ENCODE measurements at places on chromosomes 2 and 18.

GRCh38 chr2:177771191-177771590, 301.4 kb downstream of the PDE11A start:
- no peak for DNase-seq

DNA sequence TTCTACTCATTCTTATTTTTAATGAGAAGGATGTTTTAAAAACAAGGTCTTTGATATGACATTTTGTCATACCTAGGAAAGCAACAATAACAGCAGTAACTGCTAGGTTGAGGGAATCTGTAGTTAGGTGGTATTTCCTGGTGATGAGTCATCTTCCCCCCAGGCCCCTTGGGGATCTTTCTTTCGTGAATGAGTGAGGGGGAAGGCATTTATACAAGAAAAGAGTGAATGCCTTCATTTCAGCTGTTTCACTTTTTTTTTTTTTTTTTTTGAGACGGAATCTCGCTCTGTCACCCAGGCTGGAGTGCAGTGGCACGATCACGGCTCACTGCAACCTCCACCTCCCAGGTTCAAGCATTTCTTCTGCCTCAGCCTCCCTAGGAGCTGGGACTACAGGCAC, 108.6 kb downstream of the MAP4K4 start:
- DNase-seq, result peak; percentile 20

DNA sequence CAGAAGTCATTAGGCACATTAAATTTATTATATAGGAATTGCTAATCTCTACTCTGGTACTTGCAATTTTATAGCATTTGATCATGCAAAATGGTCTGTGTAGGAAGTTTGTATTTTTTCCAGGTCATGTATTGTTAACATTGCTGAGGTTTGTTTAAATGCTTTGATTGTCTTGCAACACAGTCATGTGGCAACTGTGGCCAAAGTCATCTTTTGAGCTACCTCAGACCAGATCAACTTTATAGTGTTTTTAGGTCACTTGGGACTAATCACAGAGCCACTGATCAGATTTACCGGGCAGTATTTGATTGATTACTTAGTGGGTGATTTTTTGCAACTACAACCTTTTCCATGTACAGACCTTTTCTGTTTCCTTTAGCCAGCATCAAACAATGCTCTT, 3.7 kb downstream of the SERPINB5 start:
- no peak for DNase-seq

DNA sequence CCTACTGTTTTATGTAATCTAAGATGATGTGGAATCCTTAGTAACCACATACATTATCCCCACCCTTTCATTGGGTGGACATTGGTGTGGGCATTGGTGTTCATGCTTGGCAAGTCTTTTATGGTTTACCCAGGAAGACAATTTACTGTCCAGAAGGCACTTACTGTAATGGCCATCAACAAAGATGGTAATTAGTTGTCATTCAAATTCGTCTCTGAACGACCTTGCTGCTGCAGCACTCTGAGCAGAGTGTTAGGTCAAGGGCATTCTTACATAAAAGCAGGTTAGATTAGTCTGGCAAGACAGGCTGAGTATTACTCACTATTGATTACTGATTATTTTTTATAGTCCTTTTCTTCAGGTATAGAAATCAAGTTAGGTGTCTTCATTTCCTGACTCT, 447.9 kb downstream of the XIRP2 start:
- no peak for DNase-seq

- DNase-seq, result no peak
These were observed 25.5 kb downstream of the ZC3H8 start for GRCh38 chr2:112229348-112229747.

- DNase-seq, result no peak
These were observed 91.4 kb downstream of the SCN9A start for GRCh38 chr2:166284359-166284758.

DNA sequence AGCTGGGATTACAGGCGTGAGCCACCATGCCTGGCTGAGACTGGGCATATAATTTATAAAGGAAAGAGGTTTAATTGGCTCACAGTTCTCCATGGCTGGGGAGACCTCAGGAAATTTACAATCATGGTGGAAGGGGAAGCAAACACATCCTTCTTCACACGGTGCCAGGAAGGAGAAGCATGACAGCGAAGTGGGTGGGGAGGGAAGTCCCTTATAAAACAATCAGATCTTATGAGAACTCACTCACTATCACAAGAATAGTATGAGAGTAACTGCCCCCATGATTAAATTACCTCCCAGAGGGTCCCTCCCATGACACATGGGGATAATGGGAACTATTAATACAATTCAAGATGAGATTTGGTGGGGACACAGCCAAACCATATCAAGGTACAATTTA, 7.8 kb upstream of the LCLAT1 start:
- DNase-seq, result no peak

DNA sequence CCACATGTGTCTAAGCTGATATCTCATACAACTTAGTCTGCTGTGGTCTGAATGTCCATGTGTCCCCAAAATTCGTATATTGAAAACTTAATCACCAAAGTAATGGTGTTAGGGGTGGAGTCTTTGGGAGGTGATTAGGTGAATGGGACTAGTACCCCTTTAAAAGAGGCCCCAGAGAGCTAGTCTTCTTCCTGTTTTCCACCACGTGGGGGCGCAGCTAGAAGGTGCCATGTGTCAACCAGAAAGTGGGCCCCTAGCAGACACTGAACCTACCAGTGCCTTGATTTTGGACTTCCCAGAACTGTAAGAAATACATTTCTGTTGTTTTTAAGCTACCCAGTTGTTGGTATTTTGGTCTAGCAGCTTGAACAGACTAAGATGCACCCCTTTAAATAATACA, 86.6 kb downstream of the ASB1 start:
- peak; percentile 57 for DNase-seq

- peak; percentile 90 for DNase-seq
These were observed 84.9 kb upstream of the ZCCHC2 start for GRCh38 chr18:62438018-62438329.

- no peak for DNase-seq
These were observed 29.1 kb upstream of the TANK start for GRCh38 chr2:161131074-161131680.

GRCh38 chr2:128326346-128326745, 7.7 kb upstream of the HS6ST1 start:
- DNase-seq, result no peak

GRCh38 chr2:101125808-101126207, 25.4 kb downstream of the TBC1D8 start:
- DNase-seq, result no peak

DNA sequence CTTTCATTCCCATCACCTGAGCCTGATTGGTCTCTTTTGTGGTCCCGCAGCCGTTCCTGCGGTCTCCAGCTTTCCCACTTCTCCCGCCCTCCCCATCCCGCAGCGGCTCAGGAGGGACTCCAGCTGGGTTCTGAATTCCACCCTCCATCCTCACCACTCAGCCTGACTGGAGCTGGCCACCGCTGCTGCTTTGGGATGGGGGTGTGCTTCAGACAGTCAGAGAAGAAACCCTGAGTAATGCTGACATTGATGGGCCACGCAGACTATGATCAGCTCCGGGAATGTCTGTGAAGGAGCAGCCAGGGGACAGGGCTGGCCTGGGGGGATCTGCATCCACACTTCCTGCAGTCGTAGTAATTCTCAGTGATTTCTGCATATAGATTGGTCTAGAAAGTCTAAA, 45.9 kb upstream of the TXNDC2 start:
- no peak for DNase-seq

- no peak for DNase-seq
These were observed 111.9 kb upstream of the SYT4 start for GRCh38 chr18:43389163-43389562.

DNA sequence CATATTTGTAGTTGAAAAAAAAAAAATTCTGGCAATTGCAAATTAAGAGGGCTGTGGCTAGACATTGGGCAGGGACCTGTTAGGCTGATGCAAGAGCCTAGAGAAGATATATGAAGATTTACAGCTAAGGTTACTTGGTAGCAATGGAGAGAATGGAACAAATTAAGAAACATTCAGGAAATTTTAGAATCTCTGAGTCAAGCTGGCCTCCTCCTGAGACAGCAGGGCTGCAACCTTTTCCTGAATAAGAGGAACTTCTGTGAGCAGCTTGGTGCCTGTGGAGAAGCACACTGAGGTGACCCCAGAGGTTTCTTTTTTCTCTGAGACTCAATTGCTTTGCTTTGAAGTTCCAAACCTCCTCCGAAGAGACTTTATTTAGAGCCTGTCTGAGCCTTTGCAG, 118.6 kb upstream of the LRATD1 start:
- no peak for DNase-seq

- no peak for DNase-seq
These were observed 93.5 kb downstream of the FAM124B start for GRCh38 chr2:224308272-224308911.

- DNase-seq, result peak; percentile 59
These were observed 64.1 kb downstream of the CHRNA1 start for GRCh38 chr2:174699993-174700766.

DNA sequence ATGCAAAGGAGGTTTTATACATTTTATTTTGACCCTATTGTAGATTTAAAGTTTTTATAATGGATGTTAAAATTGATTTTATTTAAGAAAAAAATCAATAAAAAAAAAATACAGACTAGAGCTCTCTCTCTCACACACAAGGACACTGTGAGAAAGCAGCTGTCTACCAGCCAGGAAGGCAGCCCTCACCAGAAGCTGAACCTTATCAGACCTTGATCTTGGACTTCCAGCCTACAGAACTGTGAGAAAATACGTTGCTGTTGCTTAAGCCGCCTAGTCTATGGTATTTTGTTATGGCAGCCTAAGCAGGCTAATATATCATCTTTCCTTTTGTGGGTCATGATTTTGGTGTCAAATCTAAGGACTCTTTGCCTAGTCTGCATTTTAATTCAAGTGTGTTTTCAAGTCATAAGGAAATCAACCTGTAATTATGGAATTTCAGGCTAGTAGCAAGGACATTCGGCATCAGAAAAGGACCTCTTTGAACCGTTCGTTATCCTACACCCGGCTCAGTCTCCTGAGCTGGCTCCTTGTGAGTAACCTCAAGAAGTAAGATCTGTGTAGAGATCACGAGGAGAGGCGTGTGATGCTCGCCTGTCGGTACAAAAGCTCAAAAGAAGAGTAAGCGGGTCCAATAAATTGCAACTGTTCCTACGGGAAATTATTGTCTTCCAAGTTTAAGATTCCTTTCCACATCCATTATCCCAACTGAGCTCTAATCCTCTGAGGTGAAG, 98.2 kb downstream of the PDCL3 start:
- no peak for DNase-seq

GRCh38 chr2:53490659-53491058, 276.9 kb upstream of the CHAC2 start:
- peak; percentile 53 for DNase-seq

- DNase-seq, result no peak
These were observed 3.3 kb upstream of the POU3F3 start for GRCh38 chr2:104850361-104851290.

DNA sequence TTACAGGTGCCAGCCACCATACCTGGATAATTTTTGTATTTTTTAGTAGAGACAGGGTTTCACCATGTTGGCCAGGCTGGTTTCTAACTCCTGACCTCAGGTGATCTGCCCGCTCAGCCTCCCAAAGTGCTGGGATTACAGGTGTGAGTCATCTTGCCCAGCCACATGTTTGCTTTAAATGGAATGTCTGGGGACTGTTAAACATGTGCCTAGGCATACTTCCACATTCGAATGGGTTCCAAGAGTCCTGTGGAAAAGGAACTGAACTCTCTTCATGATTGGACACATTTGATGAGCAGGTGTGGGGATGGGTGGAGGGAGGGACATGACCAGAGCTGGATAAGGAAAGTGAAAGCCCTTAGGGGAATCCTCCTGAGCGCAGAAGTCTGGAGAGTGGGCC, 58.4 kb upstream of the GREB1L start:
- peak; percentile 20 for DNase-seq

DNA sequence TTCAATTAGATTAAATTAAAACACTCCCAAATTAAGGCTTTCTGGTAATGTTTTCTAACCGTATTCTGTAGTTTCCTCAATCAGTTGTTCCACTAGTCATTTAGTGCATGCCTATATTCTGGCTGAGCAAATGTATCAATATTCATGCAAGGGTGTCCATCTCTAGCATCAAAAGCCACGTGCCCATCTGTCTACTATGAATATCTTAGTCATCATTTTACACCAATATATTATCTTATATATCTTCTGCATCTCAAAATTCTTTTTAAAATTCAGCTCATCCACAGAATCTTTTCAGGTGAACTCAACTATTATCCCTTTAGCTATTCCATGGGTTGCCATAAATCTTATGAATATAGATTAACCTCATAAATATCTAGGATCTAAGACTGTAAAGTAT, 488.2 kb downstream of the PARD3B start:
- no peak for DNase-seq

DNA sequence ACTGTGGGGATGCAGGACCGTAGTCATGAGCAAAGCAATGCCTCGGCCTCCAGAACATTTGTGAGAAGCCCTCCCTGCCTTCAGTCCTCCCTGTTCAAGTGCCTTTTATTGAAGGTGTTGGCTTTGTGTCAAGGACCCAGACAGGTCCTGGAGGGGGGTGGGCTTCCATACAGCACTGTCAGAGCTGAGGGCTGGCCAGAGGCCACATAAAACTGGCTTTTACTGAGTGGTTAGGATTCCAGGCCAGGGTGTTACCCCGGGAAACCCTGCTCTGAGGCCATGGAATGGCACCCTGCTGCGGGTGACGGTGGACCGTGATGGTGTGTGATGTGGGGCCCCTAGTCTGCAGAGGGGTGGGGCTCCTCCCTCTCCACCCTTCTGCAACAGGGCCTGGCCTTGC, 41.6 kb downstream of the TOGARAM2 start:
- no peak for DNase-seq

GRCh38 chr2:31475692-31476091, 61.1 kb upstream of the XDH start:
- DNase-seq, result peak; percentile 82

- DNase-seq, result peak; percentile 93
These were observed 83.9 kb downstream of the PDK1 start for GRCh38 chr2:172639823-172640222.

GRCh38 chr2:16060125-16060935, 120.0 kb downstream of the MYCN start:
- DNase-seq, result no peak

- no peak for DNase-seq
These were observed 182.2 kb downstream of the CMPK2 start for GRCh38 chr2:6683516-6683915.

GRCh38 chr2:38409156-38410102, 32.4 kb upstream of the ATL2 start:
- DNase-seq, result no peak

- no peak for DNase-seq
These were observed 12.6 kb downstream of the MFSD2B start for GRCh38 chr2:24022324-24022974.

- DNase-seq, result peak; percentile 49
These were observed 111.4 kb downstream of the METTL4 start for GRCh38 chr18:2459886-2460285.

- no peak for DNase-seq
These were observed 28.6 kb upstream of the SLC35F5 start for GRCh38 chr2:113784823-113785744.

DNA sequence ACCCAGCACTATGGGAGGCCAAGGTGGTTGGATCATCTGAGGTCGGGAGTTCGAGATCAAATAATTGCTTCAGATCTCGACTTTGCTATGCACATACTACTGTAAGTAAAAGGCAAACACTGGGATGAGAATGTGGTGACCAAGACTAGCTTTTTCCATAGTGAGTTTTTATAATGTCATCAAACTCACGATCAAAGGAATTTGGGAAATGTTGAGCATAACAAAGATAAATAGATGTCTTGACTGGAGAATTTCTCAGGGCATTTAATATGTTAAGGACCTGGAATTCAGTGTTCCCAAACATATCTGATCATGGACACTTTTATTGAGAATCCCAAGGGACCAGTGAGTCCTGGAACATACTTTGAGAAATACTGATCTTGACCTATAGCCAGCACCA, 205.6 kb downstream of the ARHGAP15 start:
- DNase-seq, result no peak

- no peak for DNase-seq
These were observed 218.1 kb downstream of the HNMT start for GRCh38 chr2:138182250-138182936.
